NCI-H460 (cell line): ENCODE measurements at places on chromosomes 12 and 14. TPM values are rescaled to one million over a fixed set of nuclear protein-coding genes. Genes with fewer than 3 reads are reported as not detected.

DNA sequence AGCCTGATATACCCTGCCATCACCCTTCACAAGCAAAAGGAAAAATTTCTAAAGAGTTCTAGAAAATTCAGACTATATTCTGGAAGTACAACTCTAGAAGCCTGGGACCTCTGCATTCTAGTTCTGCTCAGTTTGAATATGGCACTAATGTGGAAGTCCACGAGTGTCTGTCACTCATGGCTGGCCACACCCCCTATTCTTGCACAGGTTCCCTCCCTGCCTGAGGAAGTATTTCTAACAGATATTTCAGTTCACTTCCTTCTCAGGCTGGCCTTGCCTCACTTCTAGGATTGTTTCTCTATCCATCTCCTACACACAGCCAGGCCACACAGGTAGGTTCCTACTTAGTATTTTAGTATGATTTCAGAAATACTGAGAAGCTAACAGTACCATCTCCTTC lies 67.4 kb downstream of the PHLDA1 start:
- no peak for DNase-seq

DNA sequence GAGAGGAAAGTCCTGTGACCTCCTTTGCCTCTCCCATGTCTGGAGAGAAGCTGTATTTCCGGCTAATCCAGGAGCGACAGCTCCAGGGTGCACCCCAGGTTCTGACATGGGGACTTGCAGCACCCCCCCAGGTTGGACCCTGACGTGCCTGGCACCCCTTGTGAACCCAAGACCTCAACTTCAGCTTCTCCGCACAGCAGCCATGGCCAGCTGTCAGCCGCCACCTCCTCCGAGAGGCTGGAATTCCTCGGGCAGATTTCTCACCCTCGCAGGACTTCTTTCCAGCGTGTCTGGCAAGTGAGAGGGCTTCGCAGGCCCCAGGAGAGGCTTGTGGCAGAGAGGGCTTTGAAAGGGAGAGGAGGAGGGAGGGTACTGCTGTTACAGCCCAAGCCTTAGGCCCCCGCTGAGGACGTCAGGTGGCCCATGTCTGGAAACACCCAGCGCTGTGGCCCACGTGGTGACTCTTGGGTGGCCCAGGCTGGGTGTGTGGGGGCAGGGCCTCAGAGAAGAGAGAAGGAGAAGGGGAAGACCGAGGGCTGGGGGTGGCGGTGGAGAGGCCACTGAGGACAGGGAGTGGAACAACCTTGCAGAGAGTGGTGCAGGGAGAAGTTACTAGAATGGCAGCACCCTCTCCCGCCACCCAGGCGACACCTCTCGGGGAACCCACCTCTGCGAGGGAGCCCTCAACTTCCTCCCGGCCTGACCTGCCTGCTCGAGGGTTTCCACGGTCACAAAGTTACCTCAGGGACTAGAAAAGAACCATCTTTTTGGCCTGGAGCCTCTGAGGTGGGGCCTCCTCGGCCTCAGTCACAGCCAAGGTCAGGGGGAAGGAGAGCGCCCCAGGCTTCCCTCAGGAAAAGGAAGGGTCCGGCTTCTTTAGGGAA lies 11.7 kb upstream of the RPS6KL1 start:
- no peak for DNase-seq

DNA sequence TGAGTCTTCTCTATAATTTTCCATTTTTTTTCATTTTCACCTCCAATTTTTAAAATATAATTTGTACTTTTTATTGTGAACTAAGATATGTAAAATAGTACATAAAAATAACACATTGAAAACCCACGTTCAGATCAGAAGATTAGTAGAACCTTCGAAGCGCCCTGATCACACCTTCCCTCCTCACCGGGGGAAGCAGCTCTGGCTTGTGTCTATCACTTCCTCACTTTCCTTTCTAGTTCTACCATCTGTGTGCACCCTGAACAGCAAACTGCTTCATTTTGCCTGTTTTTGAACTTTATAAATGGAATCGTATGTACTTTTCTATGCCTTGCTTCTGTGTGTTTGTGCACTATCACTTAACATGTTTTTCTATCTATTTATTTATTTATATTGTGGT lies 11.8 kb upstream of the CD27 start:
- no peak for DNase-seq

DNA sequence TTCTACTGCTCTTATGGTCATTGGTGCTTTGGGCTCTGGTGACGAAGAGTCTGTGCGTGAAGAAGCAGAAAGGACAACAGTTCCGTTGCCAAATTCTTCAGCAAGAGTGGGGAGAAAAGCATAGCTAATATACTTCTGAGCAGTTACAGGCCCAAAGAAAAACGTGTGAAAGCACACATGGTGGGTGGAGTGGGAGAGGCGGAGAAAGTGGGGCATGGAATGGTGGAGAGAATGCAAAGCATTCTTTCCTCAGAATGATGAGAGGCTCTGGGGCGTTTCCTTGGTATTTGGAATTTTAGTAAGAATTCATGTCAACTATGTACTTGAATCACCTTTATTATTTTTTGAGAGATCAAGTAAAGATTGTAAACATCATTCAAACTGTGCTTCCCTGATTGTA lies 396.1 kb downstream of the NAV3 start:
- no peak for DNase-seq

FZD10 gene
- not detected in 2 replicates for total RNA-seq

DNA sequence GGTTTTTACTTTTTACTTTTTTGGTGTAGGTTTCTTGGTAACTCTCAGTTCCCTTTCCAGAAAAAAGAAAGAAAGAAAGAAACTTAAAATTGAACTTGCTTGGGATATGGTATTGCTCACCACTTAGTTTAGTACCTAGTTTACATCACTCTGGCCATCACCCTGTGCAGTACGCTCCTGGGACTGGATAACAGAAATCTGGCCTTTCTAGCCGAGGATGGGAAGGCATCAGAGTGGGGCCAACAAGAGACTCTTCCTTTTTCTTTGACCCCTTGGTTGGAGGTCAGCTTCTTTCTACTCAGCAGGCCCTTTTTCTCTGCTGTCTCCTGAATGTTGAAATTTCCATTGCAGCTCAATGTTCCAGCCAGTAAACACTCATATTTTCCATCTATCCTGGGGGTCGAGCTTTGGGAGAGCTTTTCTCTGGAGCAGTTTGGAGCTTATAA lies 156.6 kb downstream of the TGFB3 start:
- no peak for DNase-seq

GRCh38 chr12:47274760-47275159 lies 195.0 kb upstream of the AMIGO2 start:
- DNase-seq = no peak

GRCh38 chr14:98131406-98131805 lies 1140.6 kb downstream of the BCL11B start:
- DNase-seq = no peak

MGAT4C gene
- 0.12 and 0.37 TPM in 2 replicates for total RNA-seq

PPP4R4 gene
- 0.35 TPM in 1 of 2 replicates, not detected in the other for total RNA-seq

DNA sequence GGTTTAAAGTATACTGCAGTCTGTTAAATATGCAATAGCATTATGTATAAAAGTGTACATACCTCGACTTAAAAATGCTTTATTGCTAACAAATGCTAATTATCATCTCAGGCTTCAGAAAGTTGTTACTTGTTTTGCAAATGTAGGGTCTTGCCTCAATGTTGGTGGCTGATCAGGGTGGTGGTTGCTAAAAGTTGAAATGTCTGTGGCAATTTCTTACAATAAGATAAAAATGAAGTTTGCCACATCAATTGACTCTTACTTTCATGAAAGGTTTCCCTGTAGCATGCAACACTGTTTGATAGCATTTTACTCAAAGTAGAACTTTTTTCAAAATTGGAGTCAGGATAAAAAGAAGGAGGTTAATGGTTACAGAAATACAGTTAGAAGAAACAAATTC lies 407.7 kb upstream of the OR4E1 start:
- DNase-seq = no peak

FAM186B gene
- total RNA-seq = 0.22 and 0.23 TPM in 2 replicates

DNA sequence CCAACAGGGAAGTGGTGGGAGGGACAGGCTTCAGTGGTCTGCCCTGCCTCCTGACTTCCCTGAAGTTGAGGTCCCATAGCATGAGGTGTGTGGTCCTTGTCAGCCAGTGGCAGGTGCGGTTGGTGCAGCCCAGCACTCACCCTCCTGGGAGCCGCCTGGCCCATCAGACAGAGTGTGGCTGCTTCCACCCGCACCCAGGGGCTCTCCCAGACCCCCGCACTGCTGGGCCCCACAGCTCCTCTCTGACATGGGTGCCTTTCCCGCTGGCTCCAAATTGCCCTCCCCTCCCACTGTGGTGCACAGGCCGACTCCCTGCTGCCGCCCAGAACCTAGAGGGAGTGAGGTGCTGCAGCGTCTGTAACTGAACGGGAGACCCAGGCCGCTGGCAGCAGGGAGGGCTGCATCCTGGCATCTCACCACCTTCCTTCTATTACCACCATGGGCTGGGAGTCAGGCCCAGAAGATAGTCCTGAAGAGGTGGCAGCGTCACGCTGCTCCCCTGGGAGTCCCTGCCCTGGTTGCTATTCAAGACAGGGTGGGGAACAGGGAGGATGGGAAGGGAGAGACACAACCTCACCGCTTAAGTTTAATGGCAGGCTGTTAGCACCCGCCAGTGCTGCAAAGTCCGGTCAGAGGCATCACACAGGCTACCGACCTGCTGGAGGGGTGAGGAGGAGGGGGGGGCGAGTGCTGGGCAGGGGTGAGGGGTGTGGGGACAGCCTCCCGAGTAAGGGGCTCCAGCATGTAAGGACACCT lies 180.6 kb upstream of the PRMT8 start:
- no peak for DNase-seq

DNA sequence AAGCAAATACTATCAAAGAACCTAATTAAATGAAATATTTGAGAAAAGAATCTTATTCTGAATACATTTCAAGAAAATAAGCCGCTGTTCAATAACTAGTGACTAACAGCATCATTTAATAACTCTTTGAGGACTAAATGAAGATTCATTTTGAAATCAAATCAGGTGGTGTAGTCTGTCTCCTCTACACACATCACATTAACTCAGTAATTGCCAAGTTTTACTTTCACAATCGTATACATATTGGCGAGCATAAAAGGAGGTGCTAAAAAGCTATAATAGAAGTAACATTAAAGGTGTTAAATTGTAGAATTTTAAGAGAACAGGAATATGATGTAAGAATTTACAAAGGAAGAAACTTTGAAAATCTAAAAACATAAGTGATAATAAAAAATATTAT lies 185.1 kb downstream of the MDGA2 start:
- no peak for DNase-seq

DNA sequence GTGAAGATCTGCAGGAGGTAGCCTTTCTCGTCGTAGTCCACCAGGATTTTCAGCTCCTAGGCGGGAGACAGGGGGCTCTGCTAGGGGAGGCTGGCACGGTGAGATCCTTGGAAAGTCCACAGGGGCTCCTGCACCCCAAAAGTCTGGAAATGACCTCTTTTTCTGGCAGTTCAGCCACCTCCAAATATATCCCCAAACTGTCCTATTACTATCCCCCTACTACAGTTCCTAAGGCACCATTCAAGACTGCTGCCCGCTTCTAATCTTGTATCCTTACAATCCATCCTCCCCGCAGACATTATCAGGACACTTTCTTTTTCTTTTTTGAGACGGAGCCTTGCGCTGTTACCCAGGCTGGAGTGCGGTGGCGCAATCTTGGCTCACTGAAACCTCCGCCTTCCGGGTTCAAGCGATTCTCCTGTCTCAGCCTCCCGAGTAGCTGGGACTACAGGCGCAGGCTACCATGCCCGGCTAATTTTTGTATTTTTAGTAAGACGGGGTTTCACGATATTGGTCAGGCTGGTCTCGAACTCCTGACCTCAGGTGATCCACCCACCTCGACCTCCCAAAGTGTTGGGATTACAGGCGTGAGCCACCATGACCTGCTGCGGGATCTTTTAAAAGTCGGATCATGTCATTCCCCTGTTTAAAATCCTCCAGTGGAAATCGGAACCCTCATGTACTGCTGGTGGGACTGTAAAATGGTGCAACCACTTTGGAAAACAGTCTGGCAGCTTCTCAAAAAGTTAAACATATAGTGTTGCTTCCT lies 18.5 kb downstream of the HPD start:
- DNase-seq = no peak

- DNase-seq = no peak
Measured at GRCh38 chr12:11763760-11764520, 114.5 kb downstream of the ETV6 start.

SLC17A8 gene
- not detected in 2 replicates for total RNA-seq

- DNase-seq = no peak
Measured at GRCh38 chr12:64534672-64535199, 75.6 kb upstream of the RASSF3 start.

DNA sequence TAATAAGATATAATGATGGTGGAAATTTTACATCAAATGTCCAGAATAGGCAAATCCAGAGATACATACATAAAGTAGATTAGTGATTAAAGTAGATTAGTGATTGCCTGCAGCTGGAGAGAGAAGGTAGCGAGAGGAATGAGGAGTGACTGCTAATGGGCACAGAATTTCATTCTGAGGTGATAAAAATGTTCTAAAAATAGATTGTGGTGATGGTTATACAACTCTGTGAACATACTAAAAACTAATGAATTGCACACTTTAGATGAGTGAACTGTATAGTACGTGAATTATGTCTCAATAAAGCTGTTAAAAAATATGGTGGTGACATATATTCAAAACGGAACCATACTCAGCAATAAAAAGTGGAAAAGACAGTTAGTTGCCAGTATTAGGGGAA lies 41.7 kb downstream of the PPP2R5E start:
- DNase-seq = no peak

OVCH1 gene
- total RNA-seq = 0.02 TPM in 1 of 2 replicates, not detected in the other

GUCY2C gene
- total RNA-seq = not detected in 2 replicates

GRCh38 chr12:68812553-68813241 lies 4.7 kb downstream of the MDM2 start:
- no peak for DNase-seq

INSM2 gene
- total RNA-seq = not detected in 2 replicates

GRCh38 chr12:98574110-98574509 lies 19.4 kb upstream of the SLC25A3 start:
- no peak for DNase-seq

- DNase-seq = no peak
Measured at GRCh38 chr12:119669744-119670472, 2.0 kb downstream of the PRKAB1 start.

AMDHD1 gene
- total RNA-seq = 15.6 and 21.6 TPM in 2 replicates

GRCh38 chr12:113143959-113144358 lies 5.6 kb upstream of the CFAP73 start:
- no peak for DNase-seq

DNA sequence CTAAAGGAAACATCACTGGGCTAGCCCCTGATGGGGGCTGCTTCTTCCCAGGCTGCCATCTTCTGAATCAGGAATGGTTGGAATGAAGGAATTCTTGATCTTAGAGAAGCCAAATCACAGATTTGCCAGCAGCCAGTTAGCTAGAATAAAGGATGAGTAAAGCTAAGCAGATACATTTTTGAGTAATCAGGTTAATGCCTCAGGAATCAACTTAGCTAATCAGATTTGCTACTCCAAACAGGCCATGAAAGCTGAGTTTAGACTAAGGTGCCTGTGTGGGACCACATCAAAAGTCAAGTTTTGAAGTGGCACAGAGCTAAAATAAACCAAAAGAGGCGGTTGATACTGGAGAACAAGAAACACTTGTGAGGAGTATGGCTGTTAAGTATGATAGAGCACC lies 28.8 kb upstream of the LMO3 start:
- no peak for DNase-seq

- no peak for DNase-seq
Measured at GRCh38 chr14:48857366-48857765, 728.8 kb downstream of the RPS29 start.
